ENCODE measurements at places on chromosomes 13 and 19.

- no peak for DNase-seq
These were observed 106.0 kb downstream of the USP12 start for GRCh38 chr13:27065582-27065981.

DNA sequence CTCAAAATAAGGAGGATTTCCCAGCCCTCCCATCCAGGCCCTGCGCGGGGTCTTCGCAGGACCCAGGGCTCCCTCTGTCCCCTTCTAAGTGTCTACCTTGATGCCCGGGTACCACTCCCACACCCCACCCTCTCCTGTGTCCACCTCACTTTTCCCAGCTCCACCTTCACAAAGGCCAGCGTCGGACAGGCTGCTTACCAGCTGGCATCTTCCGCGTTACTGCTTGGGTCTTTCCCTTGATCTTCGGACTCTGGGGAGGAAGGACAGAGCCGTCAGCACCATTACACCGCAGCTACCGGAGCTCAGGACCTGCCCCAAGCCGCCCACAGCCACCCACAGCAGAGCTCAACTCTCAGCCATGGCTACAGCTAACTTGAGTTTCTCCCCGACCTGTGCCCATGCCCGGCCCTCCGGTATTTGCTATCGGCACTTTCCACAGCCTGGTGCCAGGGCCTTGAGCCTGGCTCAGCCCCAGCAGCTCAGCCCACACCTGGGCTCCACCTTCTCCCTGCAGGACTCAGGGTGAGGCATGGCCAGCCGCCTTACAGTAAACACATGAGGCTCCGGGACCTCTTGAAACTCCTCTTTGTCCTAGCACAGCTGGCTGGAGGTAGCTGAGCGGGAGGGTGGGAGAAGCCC is 3.8 kb downstream of the C13orf46 start:
- no peak for DNase-seq

GRCh38 chr19:39160523-39160861 is 34.9 kb downstream of the PAK4 start:
- no peak for DNase-seq

DNA sequence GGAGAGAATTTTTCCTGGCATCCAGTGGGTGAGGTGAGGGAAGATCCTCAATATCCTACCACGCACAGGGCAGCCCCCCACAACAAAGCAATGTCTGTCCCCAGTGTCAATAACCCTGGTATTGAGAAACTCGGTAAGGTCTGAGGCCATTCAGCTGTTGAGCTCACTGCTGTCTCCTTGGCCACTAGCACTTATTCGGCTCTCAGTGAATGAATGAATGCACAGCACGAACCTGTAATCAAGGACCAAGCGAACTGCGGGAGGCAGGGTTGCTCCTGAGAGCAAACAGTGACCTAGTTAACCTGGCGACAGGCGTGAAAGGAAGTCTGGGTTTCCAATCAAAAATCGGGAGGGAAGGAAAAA is 640 bp downstream of the ZSCAN5A start:
- DNase-seq, result no peak

- DNase-seq, result no peak
These were observed 7.7 kb downstream of the IRF2BP1 start for GRCh38 chr19:45878043-45878794.

Measured in CD4-positive, alpha-beta T cell treated with Interleukin-17A for 4 hours (primary cell).